ENCODE measurements at places on chromosomes 5 and 9.

- DNase-seq = no peak
Observed at GRCh38 chr5:159956074-159956473, 39.8 kb downstream of the ADRA1B start.

DNA sequence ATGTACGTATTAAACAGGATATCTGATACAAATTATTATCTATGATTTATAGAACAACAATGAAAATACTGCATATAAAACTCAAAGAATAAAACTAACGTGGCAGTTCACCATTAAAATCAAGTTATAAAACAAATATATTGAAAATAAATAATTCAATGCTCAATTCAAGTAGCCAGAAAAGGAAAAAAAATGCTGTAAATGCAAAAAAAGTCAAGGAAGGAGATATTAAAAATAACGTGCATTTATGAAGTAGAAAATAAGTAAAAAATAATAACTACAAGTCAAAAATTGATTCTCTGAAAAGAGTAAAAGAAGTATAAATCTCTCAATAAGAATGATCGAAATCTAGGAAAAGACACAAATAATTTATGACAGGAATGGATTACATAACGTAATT is 460.5 kb upstream of the CD180 start:
- DNase-seq = no peak

GRCh38 chr9:131838530-131839280 is 98.8 kb upstream of the RAPGEF1 start:
- DNase-seq = no peak

GRCh38 chr5:107871023-107871422 is 200.3 kb upstream of the EFNA5 start:
- DNase-seq = no peak

DNA sequence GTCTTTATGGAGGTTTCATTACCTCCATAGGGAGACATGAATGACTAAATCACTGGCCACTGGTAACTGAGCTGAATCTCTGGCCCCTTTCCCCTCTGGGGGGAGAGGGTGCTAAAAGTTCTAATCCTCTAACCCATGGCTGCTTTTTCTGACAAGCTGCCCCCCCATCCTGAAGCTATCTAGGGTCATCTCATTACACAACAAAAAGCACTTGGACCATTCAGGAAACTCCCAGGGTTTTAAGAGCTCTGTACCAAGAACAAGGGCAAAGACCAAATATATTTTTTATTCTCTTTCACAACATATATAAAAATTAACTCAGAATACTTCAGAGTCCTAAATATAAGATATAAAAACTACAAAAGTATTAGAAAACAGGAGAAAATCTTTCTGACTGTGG is 14.3 kb downstream of the AUH start:
- no peak for DNase-seq

- DNase-seq = no peak
Observed at GRCh38 chr5:146101646-146102045, 3.7 kb downstream of the PLAC8L1 start.

- no peak for DNase-seq
Observed at GRCh38 chr9:127915801-127916719, 781 bp downstream of the ST6GALNAC4 start.

- no peak for DNase-seq
Observed at GRCh38 chr9:18869725-18870124, 163.3 kb downstream of the SAXO1 start.

DNA sequence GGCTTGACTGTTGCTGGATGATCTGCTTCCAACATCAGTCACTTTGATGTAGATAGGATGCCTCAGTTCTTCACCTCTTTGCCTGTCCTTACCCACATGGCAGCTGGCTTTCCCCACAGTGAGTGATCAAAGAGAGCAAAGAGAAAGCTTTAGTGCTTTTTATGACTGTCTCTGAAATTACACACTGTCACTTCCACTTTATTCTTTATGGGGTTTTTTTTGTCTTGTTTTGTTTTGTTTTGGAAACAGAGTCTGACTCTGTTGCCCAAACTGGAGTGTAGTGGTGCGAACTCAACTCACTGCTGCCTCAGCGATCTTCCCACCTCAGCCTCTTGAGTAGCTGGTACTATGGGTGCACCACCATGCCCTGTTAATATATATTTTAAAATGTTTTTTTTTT is 32.4 kb upstream of the C5orf24 start:
- no peak for DNase-seq

DNA sequence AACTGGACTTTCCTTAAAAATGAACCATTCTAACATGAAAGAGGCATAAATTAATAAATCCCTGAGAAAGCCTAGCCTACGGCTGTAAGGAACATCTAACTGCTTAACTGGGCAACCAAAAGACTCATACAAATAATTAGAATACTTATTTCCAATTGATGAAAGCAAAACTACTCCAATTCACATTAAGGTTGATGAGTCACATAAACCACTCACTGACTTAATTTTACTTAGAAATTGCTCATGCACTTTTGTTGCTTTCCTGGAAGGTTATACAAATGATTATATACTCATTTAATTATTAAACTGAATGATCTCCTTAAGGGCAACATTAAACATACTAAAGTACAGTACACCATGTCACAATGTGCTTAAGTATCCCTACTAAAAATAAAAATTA is 101.9 kb downstream of the NFIB start:
- no peak for DNase-seq

DNA sequence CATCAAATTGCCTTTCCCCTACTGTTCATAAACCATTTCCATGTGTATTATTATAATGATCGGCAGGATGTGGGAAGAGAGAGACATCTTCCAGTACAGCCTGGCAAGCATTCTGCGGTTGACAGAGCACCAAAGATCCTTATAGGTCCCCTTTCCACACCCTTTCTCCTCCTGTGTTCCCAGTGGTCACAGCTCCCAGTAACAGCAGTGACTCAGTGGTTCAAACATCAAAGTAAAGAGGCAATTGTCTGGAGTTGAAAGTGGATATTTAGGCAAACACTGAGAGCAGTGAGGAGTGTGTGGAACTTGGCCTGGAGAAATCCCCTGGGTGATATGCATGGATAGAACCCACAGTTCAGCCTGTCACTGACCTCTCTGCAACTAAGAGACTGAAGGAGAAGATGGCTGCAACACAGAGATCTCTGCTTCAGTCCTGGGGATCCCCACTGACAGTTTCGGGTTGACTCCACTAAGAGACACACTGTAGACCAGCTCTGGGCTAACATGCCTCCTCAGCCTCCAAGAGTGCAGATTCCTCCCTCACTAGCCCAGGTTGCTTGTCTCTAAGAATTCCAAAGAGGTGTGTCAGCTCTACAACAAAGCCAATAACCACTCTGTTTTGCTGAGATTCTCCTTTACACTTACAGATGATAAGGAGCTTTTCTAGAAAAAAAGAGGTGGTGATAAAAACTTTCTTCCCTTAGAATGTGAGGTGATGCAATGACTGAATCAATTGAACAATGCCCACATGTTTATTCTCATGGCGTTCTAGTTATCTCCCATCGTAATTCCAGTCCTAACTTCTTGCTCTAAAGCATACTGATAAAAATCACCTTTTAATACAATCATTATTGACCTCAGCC is 94.4 kb upstream of the IL6ST start:
- no peak for DNase-seq

- DNase-seq = no peak
Observed at GRCh38 chr5:84430079-84430478, 45.4 kb upstream of the EDIL3 start.

DNA sequence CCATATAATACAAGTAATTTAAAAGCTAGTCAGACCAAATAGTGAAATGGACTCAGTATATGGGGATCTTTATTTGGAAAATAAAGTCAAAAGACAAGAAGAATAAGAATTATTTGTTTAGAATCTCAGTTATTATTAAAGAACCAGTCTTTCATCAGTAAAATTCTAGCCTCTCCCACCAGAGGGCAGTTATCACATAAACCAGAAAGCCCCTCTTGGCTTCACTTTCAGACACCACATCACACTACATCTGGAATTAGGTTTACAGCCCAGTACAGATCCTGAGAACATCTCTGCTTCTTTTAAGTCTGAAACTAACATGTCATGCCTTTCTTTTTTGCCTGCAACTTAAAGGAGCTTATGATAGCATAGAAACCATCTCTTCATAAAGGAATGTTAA is 12.2 kb upstream of the HSPB3 start:
- DNase-seq = no peak

- no peak for DNase-seq
Observed at GRCh38 chr5:135569755-135570452, 8.9 kb downstream of the CXCL14 start.

GRCh38 chr5:88092958-88093605 is 175.6 kb downstream of the TMEM161B start:
- DNase-seq = no peak

DNA sequence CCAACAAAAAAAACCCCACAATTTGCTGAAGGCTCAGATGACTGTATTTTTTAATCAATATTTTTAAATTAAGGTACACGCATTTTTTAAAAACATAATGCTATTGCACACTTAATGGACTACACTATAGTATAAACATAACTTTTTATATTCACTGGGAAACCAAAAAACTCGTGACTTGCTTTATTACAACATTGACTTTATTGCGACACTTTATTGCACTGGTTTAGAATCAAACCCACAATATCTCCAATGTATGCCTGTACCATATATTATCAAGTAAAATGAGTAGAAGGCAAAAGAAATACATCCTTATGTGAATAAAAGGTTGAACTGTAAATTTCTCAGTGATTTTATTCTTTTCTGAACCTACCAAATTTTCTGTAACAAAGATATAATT is 53.7 kb downstream of the RICTOR start:
- DNase-seq = no peak

DNA sequence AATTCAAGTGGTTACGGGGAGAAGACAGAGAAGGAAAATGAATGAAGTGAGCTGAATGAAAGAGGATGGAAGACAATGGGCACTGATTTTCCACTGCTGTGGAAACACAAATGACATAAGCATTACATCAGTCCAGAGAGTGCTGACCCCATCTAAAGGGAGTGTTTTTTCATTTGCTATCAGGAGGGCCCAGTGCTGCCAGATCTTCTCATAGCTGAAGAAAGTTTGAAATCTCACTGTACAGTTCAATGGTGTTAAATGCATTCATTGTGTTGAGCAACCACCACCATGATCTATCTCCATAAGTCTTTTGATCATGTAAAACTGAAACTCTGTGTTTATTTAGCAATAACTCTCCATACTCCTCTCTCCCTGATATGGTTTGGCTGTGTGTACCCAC is 41.5 kb upstream of the STARD4 start:
- no peak for DNase-seq

DNA sequence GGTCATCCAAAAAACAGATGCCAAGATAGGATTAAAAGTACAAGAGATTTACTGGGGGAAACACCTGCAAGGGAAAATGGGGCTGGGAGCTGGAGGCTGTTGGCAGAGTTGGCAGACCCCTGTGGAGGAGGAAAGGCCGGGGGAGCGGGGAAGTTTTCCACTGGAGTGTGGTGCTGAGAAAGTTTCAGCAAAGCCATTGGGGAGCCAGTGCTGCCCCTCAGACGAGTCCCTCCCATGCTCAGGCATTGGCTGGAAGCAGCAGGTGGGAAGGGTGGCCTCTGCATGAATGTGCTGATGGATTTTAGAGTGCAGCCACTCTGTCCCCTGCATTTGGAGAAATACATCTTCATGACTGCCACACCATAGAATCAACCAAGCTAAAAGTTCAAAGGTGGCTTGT is 52.8 kb downstream of the TTC1 start:
- no peak for DNase-seq

- no peak for DNase-seq
Observed at GRCh38 chr9:24462951-24463350, 82.7 kb downstream of the IZUMO3 start.

DNA sequence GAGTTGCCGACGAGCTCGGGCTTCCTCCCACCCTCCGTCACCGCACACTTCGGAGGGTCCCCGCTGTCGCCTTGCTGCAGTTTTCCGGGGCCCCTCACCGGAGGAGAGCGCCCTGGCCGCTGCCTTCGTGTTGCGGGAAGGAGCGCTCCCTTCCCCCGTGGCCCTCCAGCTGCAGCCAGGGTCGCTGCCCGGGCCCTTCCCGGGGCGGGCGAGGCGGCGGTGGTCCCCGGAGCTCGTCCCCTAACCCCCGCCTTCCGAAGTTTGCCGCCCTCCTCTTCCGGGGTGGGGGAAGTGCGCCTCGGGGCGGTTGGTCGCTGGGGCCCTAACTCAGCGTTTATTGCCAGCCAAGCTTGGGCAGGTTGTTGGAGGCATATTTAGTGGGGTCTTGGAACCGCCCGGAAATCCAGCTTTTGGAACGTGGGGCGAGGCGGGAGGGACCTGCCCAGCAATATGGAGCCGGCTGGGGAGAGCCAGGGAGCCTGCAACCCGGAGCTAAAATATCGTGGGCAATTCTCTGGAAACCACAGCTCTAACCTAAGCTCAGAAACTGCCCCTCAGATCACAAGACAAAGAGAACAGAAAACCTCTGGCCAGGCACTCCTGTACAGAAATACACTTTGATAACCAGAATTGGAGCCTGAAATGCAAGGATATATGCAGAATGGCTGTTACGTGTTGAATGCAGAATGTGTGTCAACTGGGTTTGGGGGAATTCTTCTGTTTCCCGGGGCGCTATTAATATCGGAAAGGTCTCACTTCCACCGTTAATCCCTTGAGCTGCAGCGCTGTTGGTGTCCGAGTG is 890 bp downstream of the PIK3R1 start:
- peak; percentile 12 for DNase-seq

DNA sequence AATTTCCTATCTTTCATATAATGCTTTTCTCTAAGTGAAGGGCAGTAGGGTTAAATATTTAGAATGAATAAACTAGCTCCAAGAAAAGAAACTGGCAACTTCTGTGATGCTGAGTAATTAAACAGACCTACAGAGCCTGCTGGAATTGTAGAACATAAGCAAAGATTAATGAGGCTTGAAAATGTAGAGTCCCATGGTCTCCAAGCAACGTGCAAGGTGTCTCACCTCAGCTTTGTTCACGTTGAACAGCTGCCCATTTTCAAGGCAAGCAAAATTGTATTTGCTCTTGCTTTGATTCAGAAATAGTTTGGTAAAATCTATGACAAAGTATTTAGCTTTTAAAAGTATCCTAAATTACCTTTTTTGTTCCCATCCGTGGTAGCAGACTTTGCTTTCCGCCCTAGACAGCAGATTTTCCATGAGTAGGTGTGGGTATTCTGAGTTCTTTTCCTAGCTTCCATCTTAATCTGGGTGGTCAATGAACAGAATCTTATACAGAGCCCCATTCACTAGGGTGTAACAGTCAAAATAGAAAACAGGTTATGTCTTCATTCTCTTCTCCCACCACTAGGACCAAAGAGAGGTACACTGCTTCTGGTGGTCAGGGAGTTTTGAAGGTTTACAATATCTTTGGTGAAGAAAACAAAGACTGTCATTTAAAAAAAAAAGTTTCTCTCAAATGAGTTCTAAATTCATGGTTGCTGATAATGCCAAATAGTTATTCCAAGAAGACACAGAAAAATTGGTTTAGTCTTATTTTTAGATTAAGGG is 52.1 kb upstream of the TYRP1 start:
- DNase-seq = no peak

- DNase-seq = no peak
Observed at GRCh38 chr5:14744296-14745187, 80.0 kb downstream of the OTULIN start.

DNA sequence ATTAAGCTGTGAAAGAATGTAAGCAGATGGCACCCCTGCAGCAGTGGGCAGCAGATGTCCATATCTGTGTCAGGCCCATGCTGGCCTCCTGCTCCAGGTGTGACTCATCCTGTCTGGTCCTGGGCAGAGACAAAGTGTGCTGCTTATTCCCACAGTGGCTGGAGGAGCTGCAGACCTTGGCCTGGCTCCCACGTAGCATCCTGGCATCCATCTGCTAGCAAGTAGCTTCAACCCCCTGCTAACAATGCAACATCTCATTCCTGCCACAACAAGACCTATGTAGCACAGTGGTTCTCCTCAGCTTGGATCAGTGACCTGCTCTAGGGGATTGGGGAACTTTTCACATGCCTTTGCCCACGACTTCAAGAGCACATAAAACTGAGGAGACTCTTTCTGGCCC is 126.4 kb upstream of the SLC12A2 start:
- DNase-seq = no peak

Measured in stimulated activated CD8-positive, alpha-beta memory T cell treated with anti-CD3 and anti-CD28 coated beads, Interleukin-4, amount 100 ng/mL, for 4 hours (primary cell).